ENCODE measurements at places on chromosomes 7 and 10.

GRCh38 chr7:66013938-66014337, 31.9 kb upstream of the GUSB start:
- no peak for DNase-seq

- no peak for DNase-seq
Observed at GRCh38 chr7:73560109-73560835, 2.8 kb upstream of the BCL7B start.

- peak; percentile 68 for DNase-seq
Observed at GRCh38 chr10:101139421-101139911, 8.4 kb downstream of the TLX1 start.

- no peak for DNase-seq
Observed at GRCh38 chr7:726854-727103, 280 bp downstream of the DNAAF5 start.

DNA sequence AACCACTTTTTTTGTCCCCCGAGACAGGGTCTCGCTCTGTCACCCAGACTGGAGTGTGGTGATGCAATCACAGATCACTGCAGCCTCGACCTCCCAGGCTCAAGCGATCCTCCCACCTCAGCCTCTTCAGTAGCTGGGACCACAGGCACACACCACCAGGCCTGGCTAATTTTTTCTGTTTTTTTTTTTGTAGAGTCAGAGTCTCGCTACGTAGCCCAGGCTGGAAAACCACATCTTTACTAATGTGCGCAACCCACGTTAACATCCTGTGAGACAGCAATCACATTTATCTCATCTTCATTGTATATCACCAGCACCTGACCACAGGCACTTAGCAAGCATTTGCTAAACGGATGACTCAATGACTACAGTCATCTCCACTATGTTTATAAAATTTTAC, 77.8 kb upstream of the ATP6V0A4 start:
- DNase-seq = no peak

DNA sequence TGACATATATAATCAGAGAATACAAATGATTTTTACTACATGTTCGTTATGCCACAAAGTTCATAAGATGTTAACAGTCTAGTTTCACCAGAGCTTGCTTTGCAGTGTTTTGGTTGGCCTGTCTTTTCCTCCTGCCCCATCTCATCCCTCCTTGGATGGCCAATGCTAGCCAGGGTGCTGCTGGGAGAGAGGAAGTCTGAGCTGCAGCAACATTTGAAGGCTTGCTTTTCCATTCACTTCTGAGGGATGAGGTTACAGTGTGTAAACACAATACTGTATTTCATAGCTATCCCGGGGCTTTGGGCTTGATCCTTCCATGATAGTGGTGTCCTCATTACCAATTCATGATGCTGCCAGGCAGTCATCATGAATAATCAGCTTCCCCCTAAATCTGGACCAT, 170.5 kb downstream of the RAB11FIP2 start:
- DNase-seq = no peak

Data from retina (tissue), 1 donor.